ENCODE measurements at places on chromosomes 6 and 20. TPM values are rescaled to one million over a fixed set of nuclear protein-coding genes. Genes with fewer than 3 reads are reported as not detected.

The GSTA2 gene
- not detected for total RNA-seq

The THEMIS gene
- total RNA-seq, result not detected

The TFAP2B gene
- total RNA-seq, result 0.13 TPM

The MAS1 gene
- total RNA-seq, result 0.20 TPM

The ABHD16B gene
- total RNA-seq, result not detected

The PRKN gene
- total RNA-seq, result 1.1 TPM

The AAR2 gene
- total RNA-seq, result 25.8 TPM

The SYCP2L gene
- total RNA-seq, result not detected

The MACROD2 gene
- 0.85 TPM for total RNA-seq

The LRRC73 gene
- 0.78 TPM for total RNA-seq
